ENCODE measurements at places on chromosomes 3 and 15.

DNA sequence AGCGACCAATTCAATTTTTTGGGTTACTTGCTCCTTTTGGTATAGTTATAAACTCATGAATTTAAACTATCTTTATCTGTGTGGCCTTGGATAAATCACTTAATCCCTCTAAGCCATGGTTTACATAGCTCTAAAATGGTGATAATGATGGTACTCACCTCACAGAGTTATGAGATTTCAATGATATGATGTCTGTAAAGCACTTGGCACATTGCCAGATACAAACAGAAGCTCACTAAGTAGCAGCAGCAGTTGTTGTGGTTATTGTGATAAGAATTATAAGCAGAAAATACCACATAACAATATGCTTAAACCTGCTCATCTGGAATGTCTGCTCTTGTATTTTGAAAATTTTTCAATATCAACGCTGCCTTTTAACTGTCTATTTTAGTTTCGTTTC lies 185.1 kb upstream of the SNTN start:
- DNase-seq, result no peak

- DNase-seq, result no peak
These were observed 6.2 kb downstream of the TSPAN3 start for GRCh38 chr15:77064539-77065308.

DNA sequence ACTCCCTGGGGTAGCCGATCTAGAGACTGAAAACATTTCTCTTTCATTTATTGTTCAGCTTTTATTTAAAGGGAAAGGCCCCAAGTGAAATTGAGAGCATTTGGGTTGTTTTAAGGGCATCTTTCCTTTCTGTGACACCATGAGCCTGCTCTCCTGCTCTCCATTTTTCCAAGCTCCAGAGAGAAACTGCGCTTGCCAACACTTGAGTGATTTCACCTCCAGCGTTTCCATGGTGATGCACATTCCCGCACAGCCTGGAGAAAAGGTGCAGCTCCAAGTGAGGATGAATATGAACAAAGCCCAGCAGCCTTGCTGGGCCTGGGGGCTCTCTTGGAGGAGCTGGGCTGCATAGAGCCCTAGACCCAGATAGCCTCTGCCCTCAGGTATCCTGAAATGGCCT lies 159.2 kb upstream of the PPP2R3A start:
- no peak for DNase-seq

DNA sequence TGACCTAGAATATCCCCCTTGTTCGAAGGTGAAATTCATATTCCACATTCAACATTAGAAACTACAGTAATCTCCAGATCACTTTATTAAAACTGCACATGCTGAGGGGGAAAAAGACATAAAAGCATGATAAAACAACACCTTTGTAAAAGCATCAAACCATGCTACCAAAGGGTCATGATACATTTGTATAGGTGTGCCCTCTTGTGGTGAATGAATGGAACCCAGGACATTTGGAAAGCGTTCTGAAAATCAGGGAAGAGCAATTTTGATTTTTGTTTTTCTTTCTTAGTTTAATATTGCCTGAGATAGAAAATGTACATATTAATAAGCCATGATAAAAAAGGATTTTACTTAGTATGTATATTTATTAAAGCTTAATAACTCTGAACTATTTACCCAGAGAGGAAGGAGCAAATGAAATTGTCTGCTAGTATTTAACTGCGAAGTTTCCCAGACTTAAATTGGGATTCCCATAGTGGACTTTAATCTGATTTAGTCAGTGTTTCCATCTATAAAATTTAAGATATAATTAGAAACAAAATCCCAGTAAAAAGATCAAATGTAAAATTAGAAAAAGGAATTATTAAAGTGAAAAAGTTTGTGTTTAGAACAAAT lies 105.8 kb upstream of the ARL6 start:
- DNase-seq, result no peak

DNA sequence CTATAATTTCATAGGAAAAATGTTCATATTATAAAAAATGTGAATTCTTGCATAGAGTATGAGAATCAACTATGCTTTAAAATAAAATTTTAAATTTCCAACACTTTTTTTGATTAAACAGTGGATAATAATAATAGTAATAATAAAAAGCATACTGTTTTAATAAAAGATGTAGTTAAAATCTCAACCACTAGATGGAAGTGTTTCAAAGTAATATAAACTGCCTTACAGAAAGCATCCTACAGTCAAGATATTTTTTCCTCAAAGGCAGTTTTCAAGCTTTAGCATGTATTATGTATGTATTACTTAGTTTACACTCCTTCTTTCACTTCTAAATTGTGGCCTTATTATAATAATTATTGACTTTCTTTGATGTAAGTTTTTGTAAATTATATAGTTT lies 217.5 kb downstream of the CHL1 start:
- no peak for DNase-seq

DNA sequence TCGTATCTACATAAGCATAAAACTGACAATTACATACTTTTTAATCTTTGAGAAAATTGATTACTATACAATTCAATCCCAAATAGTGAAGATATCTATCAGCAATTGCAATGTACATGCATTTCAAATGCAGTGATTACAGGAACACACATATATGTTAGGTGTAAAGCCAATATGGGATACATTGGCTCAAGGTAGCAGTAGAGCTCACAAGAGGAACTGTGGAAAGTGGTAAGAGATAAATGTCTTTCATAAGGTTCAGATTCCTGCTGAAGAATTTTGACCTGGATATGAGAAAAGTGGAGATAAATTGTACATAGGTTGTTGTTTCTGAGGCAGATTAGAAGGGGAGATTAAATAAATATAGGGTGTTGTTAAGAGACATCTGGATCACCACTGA lies 1280.5 kb downstream of the OTOL1 start:
- DNase-seq, result no peak

- DNase-seq, result no peak
These were observed 74.1 kb downstream of the CHL1 start for GRCh38 chr3:270688-271087.

GRCh38 chr15:41567862-41568261 lies 8.8 kb downstream of the TYRO3 start:
- no peak for DNase-seq

DNA sequence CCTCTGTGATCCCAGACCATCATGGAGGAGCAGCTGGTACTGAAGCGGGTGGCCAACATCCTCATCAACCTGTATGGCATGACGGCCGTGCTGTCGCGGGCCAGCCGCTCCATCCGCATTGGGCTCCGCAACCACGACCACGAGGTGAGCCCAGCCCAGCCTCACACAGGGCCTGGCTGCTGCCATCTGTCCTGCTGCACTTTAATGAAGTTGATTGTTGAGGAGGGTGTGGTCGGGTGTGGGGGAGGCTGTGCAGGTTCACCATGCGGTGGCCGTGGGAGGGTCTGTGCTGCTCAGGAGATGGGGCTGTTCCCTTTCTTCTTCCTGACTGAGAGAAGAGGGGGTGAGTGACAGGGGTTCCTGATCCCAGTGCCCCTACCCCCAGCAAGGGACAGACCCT lies 30.6 kb downstream of the ACAD9 start:
- DNase-seq, result no peak

- no peak for DNase-seq
These were observed 34.9 kb downstream of the LRRC3B start for GRCh38 chr3:26657348-26657976.

Data from stimulated activated CD8-positive, alpha-beta memory T cell treated with anti-CD3 and anti-CD28 coated beads, Interleukin-15, amount 100 ng/mL, for 1 hour (primary cell).